Hair follicular keratinocyte (primary cell): ENCODE measurements at places on chromosomes 2 and 18. TPM values are rescaled to one million over a fixed set of nuclear protein-coding genes. Genes with fewer than 3 reads are reported as not detected.

Gene ERMN
- total RNA-seq = not detected in 2 replicates

Gene PDE1A
- not detected in 2 replicates for total RNA-seq

Gene SIGLEC15
- 0.15 and 0.62 TPM in 2 replicates for total RNA-seq

Gene GPC1
- total RNA-seq = 122 and 162 TPM in 2 replicates

Gene GREB1L
- total RNA-seq = 1.8 and 3.6 TPM in 2 replicates

Gene LYPD6
- 7.0 and 9.6 TPM in 2 replicates for total RNA-seq

Gene FHOD3
- 7.5 and 8.4 TPM in 2 replicates for total RNA-seq
